ENCODE measurements at places on chromosomes 3 and 15.

DNA sequence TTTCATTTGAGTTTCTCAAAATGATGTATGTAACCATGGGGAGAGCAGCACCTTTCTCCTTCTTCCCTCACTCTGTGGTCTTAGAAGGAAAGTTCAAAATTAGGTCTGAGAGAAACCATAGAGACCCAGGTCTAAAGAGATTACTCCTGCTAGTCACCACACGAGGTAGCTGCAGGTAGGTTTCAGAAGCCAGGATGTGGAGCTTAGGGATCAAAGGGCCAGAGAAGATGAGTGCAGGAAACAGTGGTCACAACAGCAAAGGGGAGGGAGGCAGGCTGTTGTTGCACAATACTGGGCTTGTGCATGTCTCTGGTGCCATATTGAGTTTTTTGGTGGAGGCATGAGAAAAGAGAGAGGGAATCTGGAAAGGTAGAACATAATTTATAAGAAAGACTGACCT, 583.6 kb downstream of the AGBL1 start:
- no peak for DNase-seq

GRCh38 chr3:70982284-70982683, 601.2 kb downstream of the FOXP1 start:
- DNase-seq = no peak

DNA sequence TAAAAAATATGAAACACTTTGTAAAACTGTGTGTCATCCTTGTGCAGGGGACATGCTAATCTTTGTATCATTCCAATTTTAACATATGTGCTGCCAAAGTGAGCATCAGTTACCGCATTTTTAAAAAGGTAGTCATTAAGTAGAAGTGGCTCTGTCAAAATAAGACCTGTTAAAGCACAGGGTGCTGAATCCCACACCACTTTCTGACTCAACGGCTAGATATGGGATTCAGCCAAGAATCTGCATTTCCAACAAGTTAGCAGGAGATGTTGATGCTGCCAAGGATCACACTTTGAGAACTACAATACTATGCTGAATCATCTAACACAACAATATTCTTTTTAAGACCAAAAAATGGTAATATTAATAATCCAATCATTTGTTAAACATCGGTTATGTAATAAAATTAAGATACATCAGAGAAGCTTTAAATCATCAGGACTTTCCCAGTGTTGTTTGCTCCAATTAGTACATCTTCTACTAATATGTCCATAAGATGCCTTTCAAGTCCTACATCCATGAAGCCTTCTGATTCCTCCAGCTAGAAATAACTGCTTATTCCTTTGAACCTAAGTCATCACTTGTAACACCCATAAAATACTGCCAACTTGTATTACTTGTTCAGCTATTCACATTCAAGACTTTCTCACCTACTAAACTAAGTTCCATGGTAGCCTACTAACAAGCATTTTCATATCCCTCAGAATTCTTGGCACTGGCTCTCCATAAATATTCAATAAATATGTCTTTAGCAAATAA, 71.1 kb downstream of the TBL1XR1 start:
- no peak for DNase-seq

GRCh38 chr3:194184265-194184751, 48.4 kb downstream of the HES1 start:
- DNase-seq = peak; percentile 72

GRCh38 chr3:190618330-190619030, 104.6 kb downstream of the IL1RAP start:
- no peak for DNase-seq

- no peak for DNase-seq
Observed at GRCh38 chr15:70329179-70329578, 231.5 kb upstream of the TLE3 start.

All from NCI-H1930 (cell line).